ENCODE measurements at places on chromosomes 11 and 22. TPM values are rescaled to one million over a fixed set of nuclear protein-coding genes. Genes with fewer than 3 reads are reported as not detected.

ESRRA gene
- 47.2 TPM for total RNA-seq

CHRM1 gene
- total RNA-seq = not detected

FOLR1 gene
- total RNA-seq = 1.5 TPM

NRIP3 gene
- total RNA-seq = 14.5 TPM

TRPM5 gene
- not detected for total RNA-seq

LIF gene
- 48.7 TPM for total RNA-seq

USP2 gene
- total RNA-seq = 0.63 TPM

ZBTB16 gene
- 0.17 TPM for total RNA-seq

NEFH gene
- total RNA-seq = 2.3 TPM

NDUFV1 gene
- total RNA-seq = 226 TPM

NRXN2 gene
- 0.29 TPM for total RNA-seq

FAM180B gene
- not detected for total RNA-seq

OR5P2 gene
- total RNA-seq = not detected

SPON1 gene
- total RNA-seq = 20.5 TPM

BEST1 gene
- total RNA-seq = 0.12 TPM

IGSF9B gene
- total RNA-seq = 1.0 TPM

MYBPC3 gene
- not detected for total RNA-seq

TOP3B gene
- 30.2 TPM for total RNA-seq

TMPRSS4 gene
- total RNA-seq = 13.3 TPM

CNGA4 gene
- total RNA-seq = not detected

IGF2 gene
- total RNA-seq = 11.7 TPM

MPZL2 gene
- 29.7 TPM for total RNA-seq

MS4A6A gene
- not detected for total RNA-seq

OR4D5 gene
- not detected for total RNA-seq

SLC29A2 gene
- total RNA-seq = 6.6 TPM
